HCEC 1CT (cell line): ENCODE measurements at places on chromosomes 5 and 9.
A peak's percentile ranks its signal among the peaks of the same experiment; 100 is the strongest.

GRCh38 chr9:25994605-25995004 lies 316.4 kb upstream of the TUSC1 start:
- DNase-seq, result no peak

- peak; percentile 66 for DNase-seq
These were observed 27.0 kb upstream of the TMOD1 start for GRCh38 chr9:97474372-97474925.

- DNase-seq, result peak; percentile 74
These were observed 71.2 kb upstream of the TBC1D2 start for GRCh38 chr9:98326459-98327248.

DNA sequence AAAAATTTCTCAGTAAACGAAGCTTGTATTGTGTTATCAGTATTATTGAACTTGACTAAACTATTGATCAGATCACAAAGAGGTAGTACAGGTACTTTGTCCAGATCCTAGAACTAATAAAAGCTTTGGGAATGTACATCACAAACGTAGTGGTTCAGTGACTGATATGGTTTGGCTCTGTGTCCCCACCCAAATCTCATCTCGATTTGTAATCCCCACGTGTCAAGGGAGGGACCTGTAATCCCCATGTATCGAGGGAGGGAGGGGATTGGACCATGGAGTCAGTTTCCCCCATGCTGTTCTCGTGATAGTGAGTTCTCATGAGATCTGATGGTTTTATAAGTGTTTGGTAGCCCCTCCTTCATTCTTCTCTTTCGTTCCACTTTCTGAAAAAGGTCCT lies 100.9 kb downstream of the ARRDC3 start:
- DNase-seq, result no peak

- no peak for DNase-seq
These were observed 2.8 kb upstream of the HEMGN start for GRCh38 chr9:97940741-97941140.

- DNase-seq, result no peak
These were observed 89.3 kb downstream of the MARCHF11 start for GRCh38 chr5:16090270-16090669.

DNA sequence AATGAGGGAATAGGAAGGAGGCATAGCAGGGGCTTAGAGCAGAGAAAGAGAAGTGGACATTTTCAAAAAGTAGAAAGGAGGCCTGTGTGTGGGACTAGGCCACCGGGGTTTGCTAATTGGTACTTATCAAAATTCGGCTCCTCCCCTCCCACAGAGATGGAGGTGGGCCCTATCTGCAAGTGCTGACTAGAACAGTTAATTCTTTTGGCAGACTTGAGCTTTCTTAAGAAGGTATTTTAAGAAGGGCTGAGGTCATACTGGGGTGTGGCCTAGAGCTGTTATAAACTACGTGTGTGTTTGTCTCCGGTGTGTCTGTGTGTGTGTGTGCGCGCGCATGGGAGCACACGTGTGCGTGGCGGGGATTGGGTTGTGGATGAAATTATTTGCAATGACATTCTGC lies 1086.5 kb downstream of the EFNA5 start:
- DNase-seq, result no peak
